ENCODE measurements at places on chromosomes 11 and 22.

- DNase-seq: no peak
These were observed 1447.7 kb downstream of the TBC1D22A start for GRCh38 chr22:48210198-48210580.

- DNase-seq: no peak
These were observed 12.3 kb downstream of the SPI1 start for GRCh38 chr11:47366020-47366490.

- DNase-seq: no peak
These were observed 1385.0 kb downstream of the TBC1D22A start for GRCh38 chr22:48147404-48147803.

GRCh38 chr11:61782841-61783240, 9.6 kb downstream of the TMEM258 start:
- DNase-seq: no peak

All from T-helper 9 cell (primary cell).